ENCODE measurements at places on chromosomes 5 and 9.

GRCh38 chr9:132531195-132531594 lies 51.2 kb upstream of the BARHL1 start:
- no peak for DNase-seq

GRCh38 chr5:173625673-173626504 lies 9.4 kb upstream of the BOD1 start:
- no peak for DNase-seq

DNA sequence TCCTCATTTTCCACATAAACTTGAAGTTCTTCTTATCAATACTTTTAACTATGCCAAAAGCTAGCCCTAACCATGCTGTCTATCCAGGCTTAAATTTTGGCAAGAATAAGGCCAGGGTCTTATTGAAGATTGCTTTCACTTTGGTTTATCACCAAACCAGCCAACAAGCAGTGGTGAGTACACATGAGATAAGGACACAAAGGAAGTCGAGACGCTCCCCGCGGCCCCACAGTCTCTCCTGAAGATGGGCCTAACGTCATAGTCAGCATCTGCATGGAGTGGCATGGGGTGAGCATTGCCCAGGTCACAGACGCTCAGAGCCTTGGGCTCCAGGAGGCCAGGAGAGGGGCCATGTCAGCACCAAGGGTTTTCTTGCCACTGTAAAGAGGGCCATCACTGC lies 80.3 kb downstream of the ATPSCKMT start:
- no peak for DNase-seq

DNA sequence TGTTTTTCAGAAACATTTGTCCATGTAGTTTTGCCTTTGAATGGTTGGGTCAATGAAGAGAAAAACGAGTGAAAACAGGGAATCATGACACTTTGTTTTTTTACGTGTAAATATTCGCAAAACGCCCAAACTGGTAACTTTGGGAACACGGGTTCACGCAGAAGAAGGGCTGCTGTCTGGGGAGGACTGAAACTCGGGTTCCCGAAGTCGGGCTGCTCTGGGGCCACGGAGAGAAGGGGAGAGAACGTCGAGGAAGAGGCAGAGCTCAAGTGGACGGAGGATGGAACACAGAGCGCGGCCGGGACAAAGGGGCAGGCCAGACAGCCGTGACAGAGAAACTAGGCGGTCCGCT lies 478 bp upstream of the SETD9 start:
- no peak for DNase-seq

DNA sequence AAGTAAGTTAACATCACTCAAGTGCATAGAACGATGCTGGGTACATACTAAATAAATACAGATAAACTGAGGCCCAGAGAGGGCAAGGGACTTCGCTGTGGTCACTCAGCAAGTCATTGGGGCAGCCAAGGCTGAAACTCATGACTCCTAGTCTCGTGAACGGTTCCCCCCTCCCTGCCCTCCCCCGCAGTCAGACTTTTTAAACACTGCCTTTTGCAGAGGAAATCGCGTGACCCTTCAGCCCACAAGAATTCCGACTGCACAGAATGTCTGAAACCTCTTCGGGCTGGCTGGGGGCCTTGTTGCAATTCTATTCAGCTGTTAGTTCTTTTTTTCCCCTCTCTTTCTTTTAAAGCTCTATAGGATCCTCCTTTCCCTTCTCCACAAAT lies 28.1 kb downstream of the NEK6 start:
- DNase-seq: peak; percentile 35

Measured in CD4-positive, alpha-beta T cell treated with Interleukin-17A for 4 hours (primary cell).